Activated effector memory CD4-positive, alpha-beta T cell treated with Interleukin-2 at 50 U/mL for 16 hours (primary cell): ENCODE measurements at places on chromosomes 6 and 20.

- DNase-seq, result no peak
Measured at GRCh38 chr20:25685276-25686080, 11.2 kb downstream of the ZNF337 start.

- DNase-seq, result no peak
Measured at GRCh38 chr6:168683621-168684020, 242.6 kb downstream of the SMOC2 start.

DNA sequence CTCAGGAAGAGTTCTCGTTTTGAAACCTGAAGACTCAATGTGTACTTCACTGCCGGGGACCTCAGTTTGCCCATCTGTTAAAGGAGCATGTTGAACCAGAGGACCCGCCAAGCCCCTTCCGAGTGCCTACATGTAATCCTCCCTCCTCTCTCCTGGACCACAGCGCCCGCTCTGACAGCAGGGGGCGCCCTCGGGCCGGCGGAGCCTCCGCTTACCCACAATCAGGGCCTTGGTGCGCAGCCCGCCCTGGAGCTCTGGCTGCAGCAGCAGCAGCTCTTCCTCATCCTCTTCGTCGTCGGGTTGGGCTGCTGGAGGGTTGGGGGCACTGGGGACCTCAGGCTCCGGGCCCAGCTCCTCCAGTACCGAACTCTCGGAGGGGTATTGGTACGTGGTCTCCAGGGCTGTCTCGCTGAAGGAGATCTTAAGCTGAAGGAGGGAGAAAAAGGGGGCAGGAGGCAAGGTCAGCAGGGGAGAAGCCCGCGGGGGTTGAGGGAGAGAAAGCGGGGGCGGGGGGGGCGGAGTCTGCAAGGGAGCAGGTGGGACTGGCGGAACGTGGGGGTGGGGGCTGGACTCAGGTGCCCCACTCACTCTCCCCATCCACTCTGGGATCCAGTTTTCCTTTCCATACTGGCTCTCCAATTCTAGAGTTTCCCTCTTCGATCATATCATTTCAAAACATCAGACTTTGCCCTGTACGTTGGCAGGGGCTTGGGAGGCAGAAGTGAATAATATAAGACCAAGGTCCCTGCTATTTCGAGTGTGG lies 6.3 kb upstream of the DHX16 start:
- DNase-seq, result peak; percentile 85

DNA sequence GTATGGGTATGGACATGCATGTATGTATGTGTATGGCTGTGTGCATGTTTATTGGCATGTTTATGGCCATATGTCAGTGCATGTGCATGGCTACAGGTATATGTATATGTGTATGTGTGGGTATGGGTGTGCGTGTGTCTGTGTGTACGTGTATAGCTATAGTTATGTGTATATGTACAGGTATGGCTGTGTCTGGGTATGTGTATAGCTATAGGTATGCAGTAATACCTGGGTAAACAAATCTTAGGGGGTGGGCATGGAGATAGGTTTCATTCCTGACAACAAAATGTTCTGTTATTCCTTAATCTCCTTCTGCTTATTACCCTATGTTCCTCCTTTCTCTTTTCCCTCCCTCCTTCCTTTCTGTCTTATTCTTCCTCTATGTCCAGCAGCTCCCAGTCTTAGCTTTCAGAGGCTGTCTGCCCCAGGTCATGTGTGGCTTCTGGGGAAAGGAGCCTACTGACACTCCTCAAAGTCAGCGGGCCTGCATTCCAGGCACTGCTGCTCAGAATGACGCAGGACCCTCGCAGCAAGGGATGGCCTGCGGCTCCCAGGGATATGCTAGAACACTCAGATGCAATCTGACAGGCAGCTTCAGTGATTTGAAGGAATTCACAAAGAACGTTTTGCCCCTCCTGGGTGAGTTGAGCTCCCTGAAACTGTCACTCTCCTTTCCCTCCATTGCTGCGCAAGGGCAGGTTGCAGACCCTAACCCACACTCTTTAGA lies 139.3 kb upstream of the PHACTR1 start:
- no peak for DNase-seq
